ENCODE measurements at places on chromosomes 7 and 10.

GRCh38 chr10:48931188-48931587 lies 8.5 kb downstream of the LRRC18 start:
- DNase-seq, result no peak

- no peak for DNase-seq
Observed at GRCh38 chr7:148911626-148912025, 27.5 kb upstream of the EZH2 start.

GRCh38 chr7:102982235-102982634 lies 69.4 kb downstream of the LRRC17 start:
- no peak for DNase-seq

GRCh38 chr10:514137-514671 lies 175.3 kb downstream of the DIP2C start:
- DNase-seq, result no peak

GRCh38 chr7:133299676-133300075 lies 46.8 kb downstream of the EXOC4 start:
- no peak for DNase-seq

- no peak for DNase-seq
Observed at GRCh38 chr7:78130446-78131215, 332.1 kb downstream of the PHTF2 start.

DNA sequence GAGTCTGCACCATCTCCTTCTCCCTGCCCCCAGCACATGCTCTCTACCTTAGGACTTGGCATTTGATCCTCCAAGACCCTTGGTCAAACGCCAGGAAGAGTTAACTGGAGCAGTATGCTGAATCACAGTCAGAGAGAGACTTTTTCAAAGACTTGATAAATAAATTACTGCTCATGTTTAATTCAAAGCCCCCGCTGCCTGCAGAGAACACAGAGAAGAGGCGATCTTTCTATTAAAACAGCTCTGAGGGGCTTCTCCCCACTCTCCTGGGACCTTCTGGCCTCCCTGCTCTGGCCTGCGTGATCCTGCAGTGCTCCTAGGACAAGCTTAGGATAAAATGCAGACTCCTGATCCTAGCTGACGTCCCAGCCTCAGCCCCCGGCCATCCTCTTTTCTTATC lies 47.8 kb downstream of the NPTX2 start:
- DNase-seq, result no peak

DNA sequence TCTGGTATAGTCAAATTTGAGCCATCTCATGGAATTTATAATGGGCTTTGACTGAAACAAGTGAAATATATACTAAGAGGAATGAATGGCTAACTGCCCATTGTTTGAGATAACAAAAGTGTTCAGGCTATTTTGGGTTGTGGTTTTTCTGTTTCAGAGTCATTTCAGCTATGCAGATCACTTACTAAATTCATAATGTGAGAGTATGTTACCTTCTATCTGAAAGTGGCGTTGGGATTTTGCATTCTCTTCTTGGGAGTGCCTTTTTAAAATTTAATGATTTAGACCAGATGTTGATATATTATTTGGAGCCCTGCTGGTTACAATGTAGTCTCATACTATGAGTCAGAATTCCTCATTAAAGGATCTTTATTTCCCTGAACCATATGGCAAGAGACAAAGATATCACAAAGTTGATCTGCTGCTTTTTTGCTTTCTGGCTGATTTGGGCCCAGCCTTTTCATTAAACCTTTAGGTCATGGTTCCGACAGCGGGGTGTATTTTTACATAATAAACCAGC lies 10.4 kb downstream of the VCL start:
- DNase-seq, result no peak

DNA sequence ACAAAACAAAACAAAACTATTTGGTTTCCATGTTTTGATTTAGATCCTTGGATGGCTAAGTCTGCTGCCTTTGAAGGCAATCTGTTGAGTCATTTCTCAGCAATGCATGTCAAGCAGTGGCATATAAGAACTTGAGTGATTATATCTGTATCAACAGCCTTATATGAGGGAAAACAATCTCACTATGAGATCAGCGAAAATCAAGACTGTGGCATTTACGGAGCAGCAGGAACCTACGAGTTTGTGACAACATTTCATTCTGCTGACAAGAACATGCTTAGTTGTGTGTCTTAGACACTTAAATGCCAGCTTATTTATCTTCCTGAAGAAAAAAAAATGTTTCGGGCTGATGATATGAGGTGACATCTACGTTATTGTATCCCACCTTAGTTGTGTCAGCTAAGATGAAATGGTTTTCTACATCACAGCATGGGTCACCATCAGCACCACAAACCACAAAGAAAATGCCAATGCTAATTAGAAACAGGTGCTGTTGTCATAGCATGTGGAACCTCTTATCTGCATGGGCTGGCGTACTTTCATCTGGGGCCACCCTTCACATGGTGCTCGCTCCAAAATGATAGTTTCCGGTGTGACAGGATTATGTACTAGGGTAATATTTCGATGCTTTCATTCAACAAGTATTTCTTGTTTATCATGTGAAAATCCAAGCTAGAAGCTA lies 1085.5 kb downstream of the SORCS1 start:
- no peak for DNase-seq

GRCh38 chr7:50657912-50658311 lies 92.7 kb upstream of the DDC start:
- no peak for DNase-seq

- no peak for DNase-seq
Observed at GRCh38 chr7:132243463-132243862, 332.8 kb downstream of the PLXNA4 start.

DNA sequence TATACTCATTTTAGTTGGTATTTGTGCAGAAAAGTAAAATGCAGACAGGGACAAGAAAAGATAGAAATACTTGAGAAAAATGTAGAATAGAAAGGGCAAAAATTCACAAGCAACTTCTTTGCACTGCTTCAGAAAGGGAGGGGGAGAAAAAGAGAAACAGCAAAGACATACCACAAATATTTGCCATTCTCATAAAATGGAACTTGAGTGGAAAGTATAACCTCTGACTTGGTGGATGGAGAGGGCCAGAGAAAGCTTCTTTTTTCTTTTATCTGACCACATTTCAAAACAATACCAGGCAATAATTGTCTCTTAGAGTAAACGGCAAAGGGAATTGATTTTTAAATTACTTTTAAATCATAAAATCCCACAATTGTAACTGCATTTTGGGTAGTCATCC lies 35.8 kb upstream of the TRUB1 start:
- no peak for DNase-seq
